ENCODE measurements at places on chromosomes 2 and 18. TPM values are rescaled to one million over a fixed set of nuclear protein-coding genes. Genes with fewer than 3 reads are reported as not detected.

- no peak for DNase-seq
Measured at GRCh38 chr2:88709181-88709631, 17.7 kb downstream of the RPIA start.

DNA sequence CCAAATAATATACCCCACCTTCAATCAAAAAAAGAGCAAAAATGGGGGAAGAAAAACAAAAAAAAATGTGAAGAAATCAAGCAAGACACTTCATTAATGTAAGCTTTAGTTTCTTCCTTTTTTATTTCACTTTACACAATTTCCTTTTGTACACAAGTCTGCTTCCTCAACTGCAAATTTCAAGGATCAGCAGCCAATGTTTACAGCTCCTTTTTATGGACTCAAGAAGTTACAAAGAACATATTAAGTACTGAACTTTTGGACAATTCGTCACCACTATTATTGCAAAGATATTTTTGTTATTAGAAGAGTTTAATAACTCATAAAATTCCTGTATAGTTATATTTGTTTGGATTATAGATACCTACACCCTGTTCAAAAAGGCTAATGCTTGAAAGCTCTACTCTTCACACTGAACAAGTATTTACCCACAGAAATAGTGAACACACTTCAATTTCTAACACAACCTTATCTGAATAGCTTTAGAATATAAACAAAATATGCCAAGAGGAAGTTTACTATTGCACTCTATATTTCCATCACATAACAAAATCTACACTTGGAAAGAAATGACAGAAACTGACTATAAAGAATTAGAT lies 658.7 kb upstream of the CNTNAP5 start:
- DNase-seq, result no peak

GRCh38 chr2:157874997-157875640 lies 1.0 kb downstream of the ACVR1 start:
- peak; percentile 80 for DNase-seq

GRCh38 chr18:31513189-31513935 lies 15.4 kb downstream of the DSG2 start:
- DNase-seq, result no peak

The ALPI gene
- not detected for polyA plus RNA-seq

DNA sequence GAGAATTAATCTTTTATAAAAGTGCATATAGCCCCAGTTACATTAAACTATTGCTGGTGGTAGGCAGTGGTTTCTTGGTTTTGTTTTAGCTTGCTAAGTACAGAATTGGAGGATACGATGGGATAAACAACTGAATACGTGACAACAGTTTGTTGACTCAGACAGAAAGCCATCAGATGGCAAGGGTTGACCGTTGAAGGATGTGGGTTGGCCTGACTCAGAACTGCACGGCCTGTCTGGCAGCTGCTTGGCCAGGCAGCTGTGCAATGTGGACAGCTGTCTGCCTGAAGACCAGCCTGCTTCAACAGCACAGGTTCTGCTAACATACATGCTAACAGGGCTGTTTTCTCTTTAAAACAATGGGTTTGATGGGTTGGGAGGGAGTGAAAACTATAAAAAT lies 46.6 kb downstream of the PRKRA start:
- peak; percentile 69 for DNase-seq

- DNase-seq, result peak; percentile 60
Measured at GRCh38 chr2:9914384-9915065, 37.0 kb upstream of the GRHL1 start.

Data from AG04450 (cell line).